Activated CD4-positive, alpha-beta T cell treated with anti-CD3 and anti-CD28 coated beads for 24 hours (primary cell): ENCODE measurements at places on chromosomes 6 and 20.

GRCh38 chr20:56245761-56246160 lies 2.8 kb upstream of the MC3R start:
- no peak for DNase-seq

DNA sequence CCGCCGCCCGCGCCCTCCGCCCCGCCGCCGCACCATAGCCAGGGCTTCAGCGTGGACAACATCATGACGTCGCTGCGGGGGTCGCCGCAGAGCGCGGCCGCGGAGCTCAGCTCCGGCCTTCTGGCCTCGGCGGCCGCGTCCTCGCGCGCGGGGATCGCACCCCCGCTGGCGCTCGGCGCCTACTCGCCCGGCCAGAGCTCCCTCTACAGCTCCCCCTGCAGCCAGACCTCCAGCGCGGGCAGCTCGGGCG lies 1.5 kb downstream of the FOXC1 start:
- no peak for DNase-seq

- no peak for DNase-seq
Observed at GRCh38 chr6:131015630-131016263, 47.3 kb downstream of the EPB41L2 start.

DNA sequence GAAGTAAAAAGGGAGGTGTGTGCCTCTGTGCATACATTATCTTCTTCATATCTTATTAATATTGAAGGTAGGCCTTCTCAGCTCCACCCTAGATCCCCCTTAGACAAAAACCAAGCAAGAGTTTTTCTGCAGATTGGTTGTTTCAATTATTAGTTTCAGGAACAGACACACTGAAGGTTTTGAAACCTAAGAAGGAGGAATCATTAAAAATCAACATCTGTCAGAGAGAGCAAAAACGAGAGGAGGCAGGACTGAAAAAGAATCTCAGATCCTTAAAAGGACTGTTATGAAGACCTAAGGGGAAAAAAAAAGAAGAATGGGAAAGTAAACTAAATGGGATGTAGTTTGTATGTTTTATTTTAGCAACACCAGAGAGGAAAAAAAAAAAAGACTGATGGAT lies 560.8 kb upstream of the JAG1 start:
- no peak for DNase-seq

- no peak for DNase-seq
Observed at GRCh38 chr6:147820520-147820919, 312.0 kb downstream of the SAMD5 start.

DNA sequence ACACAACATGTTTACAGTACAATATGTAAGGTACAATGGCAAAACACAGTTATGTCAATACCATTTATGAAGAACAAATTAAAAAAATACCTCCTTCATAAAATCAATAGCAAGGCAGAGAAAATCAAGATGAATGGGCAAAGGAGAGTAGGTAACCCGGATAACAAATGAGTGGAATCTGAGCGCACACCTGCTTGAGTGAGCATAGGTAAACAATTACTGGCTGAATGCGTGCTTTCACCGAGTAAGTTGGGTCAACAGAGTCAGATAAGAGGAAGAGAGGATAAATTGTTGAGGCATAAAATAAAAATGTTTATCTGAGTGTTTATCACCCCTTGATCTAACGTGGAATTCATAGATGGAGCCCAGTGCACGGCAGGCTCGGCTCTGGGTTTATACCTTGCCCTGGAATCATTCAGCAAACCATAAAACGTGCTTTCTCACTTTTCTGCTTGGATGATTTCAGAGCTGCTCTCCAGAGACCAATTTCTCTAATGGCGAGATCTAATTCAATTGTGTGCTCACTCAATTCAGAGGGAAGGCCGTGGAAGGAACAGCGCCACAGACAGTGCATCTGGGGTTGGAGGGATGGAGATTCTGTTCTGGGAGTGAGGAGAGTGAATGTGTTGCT lies 224.8 kb upstream of the MAP3K7 start:
- DNase-seq, result no peak

GRCh38 chr6:144289006-144289405 lies 3.9 kb downstream of the UTRN start:
- DNase-seq, result no peak

- DNase-seq, result no peak
Observed at GRCh38 chr6:83592770-83593394, 80.5 kb downstream of the PRSS35 start.

DNA sequence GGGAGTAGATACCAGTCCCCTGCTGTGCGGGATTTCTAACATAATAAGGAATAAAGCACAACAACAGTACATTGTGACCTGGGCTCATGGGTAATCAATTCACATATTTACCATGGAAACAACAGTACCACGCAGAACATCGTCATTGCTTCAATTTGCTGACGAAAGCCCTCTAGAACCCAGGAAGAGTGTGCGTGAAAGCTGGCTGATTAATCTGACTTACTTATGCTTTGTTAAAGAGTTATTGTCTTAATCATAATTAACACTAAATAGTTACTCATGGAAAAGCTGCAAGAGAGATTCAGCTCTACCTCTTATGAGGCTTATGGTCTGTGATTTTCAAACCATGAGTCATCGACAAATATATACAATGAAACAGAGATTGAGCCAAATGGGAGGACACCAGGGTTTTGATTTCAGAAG lies 644.3 kb upstream of the AGPAT4 start:
- no peak for DNase-seq

GRCh38 chr6:54856129-54856528 lies 9.6 kb downstream of the FAM83B start:
- no peak for DNase-seq

DNA sequence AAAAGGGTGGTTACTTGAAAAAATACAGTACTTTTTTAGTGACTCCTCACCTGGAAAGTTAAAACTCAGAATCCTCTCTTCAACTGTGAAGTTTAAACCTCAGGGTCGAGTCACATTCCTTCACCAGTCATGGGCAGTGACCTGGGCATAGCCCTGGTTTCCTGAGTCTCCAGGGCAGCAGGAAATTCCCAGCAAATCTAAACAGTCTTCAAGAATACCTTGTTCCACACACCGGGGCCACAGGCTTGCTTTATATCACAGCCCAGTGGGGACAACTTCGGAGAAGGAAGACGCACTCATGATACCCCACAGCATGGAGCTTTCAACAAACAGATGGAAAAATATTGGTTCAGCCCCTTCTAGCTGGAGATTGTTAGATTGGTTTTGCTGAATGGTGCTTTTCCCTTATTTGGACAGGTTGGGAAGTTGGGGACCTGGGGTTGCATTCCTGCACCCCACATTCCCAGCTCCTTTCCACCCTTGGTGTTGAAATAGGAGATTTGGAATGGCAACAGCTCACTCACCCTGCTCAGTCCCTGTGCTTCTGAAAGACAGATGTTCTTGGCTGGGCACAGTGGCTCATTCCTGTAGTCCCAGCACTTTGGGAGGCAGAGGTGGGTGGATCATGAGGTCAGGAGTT lies 113.0 kb upstream of the TMEM170B start:
- DNase-seq, result no peak

- peak; percentile 52 for DNase-seq
Observed at GRCh38 chr20:49979030-49979832, 3.5 kb upstream of the SNAI1 start.

GRCh38 chr6:11920566-11920965 lies 91.5 kb upstream of the HIVEP1 start:
- no peak for DNase-seq

DNA sequence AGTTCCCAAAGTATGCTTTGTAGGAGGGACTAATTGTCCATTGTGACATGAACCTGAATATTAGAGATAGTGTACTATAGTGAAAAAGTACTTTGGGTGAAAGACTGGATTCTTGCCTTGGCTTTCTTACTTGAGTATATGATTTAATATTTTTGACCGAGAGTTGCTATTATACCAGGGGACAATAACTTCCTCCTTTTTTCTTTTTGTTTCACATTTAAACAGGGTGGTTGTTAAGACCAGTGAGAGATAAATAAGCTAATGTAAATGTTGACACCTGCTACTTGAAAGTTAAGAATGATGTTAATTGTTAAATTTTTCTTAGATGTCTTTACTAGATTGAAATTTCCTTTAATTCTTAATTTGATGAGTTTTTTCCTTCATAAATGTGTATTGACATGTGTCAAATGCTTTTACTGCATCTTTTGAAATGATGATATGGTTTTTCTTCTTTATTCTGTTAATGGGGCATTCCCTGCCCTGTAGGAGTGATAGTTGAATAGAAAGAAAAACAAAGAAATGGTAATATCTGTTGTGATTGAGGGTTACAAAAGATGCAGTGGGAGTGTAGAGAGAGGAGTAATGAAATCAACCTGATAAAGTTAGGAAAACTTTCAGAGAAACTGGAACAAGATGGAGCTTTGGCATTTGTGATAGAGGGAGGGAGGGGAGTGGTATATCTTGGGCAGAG lies 48.4 kb downstream of the ZFAND3 start:
- no peak for DNase-seq

GRCh38 chr6:72650081-72650745 lies 28.3 kb downstream of the KCNQ5 start:
- DNase-seq, result no peak

GRCh38 chr6:151679081-151679480 lies 128.4 kb upstream of the ESR1 start:
- DNase-seq, result no peak

DNA sequence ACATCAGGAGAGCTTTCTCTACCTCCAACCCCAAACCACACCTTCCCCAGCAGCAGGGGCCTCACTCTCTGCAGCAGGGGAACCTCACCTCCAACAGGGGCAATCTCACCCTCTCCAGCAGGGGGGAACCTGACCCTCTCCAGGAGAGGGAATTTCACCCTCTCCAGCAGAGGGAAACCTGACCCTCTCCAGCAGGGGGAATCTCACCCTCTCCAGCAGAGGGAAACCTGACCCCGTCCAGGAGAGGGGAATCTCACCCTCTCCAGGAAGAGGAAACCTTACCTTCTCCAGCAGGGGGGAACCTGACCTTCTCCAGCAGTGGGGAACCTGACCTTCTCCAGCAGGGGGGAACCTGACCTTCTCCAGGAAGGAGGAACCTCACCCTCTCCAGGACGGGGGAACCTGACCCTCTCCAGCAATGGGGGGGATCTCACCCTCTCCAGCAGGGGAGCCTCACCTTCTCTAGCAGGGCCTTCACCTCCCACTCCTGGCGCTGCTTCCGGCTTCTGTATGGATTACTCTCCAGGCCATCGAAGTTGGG lies 3.1 kb downstream of the B3GALT4 start:
- DNase-seq, result no peak

GRCh38 chr20:6866741-6867140 lies 99.3 kb downstream of the BMP2 start:
- no peak for DNase-seq

DNA sequence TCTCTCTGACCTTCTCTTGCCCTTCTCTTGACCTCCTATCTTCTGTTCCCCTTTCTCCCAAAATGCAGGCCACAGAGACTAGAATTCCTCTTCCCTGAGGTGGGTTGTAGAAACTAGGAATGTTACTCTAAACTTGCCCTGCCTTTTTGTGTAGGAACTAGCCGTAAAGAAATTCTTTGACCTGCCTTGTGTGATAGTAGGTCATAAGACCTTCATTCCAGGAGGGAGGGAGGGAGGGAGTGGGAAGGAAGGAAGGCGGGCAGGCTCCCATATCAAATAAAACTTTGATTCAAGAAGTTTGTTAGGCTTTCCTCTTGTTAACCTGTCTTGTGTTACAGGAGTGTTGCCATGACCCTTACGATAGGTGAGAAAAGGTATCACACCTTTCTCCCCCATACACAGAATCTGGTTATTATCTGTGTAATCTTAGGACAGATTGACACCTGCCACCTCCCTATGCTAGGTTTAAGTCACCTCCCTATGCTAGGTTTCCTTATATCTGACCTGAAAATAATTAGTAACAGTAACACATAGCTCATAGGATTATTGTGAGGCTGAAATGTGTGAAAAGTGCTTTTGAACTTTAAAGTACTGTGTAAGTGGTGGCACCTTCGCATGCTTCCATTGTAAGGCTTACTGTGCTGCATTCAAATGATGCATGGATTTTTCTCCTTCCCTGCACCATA lies 32.6 kb upstream of the FUCA2 start:
- DNase-seq, result no peak

GRCh38 chr6:161365633-161366032 lies 91.8 kb upstream of the AGPAT4 start:
- DNase-seq, result no peak

DNA sequence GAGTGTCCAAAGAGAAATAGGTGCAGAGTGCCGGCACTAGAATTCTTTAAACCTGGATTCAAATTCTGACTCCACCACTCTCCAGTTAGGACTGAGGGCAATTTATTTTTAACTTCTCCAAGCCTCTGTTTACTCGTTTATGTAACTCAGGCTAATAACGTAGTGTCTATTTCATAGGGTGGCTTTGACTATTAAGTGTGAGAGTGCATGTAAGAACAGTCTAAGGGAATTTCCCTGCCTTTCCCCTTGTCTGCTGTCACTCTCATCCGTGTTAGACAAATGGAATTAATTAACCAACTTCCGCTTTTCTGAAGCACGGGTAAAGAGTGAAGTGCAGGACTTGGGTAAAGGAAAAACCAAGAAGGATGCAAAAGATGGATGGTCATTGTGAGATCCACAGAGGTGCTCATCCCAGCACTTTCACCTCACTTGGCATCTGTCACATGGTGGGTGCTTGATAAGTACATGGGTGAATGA lies 4.1 kb upstream of the ZKSCAN8 start:
- DNase-seq, result no peak

GRCh38 chr20:62737271-62737811 lies 28.7 kb downstream of the NTSR1 start:
- no peak for DNase-seq

GRCh38 chr6:30556066-30556905 lies at the start of gene GNL1:
GNL1 (minus strand) TSS chr6:30556489; CDS start chr6:30556203, 286 bp downstream.
- peak; percentile 99 for DNase-seq

DNA sequence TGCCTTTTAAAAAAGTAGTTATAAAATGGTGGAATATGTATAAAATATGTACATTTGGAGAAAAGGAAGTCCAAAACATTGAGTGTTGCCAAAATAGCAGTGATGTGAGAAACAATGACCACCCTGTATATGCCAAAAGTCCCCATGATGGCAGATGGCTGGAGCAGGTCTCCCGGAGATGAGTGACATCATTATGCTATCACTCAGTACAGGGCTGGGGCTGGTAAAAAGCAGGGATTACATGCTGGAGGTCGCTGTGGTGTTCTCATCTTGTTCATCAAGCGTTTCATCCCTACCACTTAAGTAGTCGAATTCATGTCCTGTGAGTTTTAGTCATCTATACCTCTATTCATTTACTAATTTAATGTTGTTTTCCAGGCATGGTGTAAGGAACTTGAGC lies 315.3 kb upstream of the SLC35B3 start:
- no peak for DNase-seq
